ENCODE measurements at places on chromosomes 7 and 10. TPM values are rescaled to one million over a fixed set of nuclear protein-coding genes. Genes with fewer than 3 reads are reported as not detected.

DNA sequence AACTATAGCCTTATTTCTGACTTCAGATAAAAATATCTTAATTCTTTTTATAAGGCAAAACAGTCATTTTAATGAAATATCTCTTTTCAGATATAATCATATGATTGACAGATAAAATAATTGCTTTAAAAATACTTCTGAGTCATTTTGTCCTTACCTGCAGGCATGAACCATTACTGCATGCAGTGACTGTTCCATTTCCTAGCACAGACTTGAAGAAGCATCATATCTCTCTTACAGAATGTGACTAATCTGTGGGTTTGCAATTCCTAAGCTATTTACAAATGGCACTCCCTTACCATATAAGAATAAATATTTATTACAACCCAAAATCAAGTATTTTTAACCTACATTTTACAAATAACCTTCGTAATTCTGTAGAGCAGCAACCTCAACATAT lies 120.7 kb downstream of the SRPK2 start:
- peaks cover 27% of the 10 kb centered on the region for H3K4me1 ChIP-seq
- H3K36me3 ChIP-seq, result no peaks in the 10 kb centered on the region
- no peak for DNase-seq
- H3K4me3 ChIP-seq, result peak overlapping the region; percentile 16

DNA sequence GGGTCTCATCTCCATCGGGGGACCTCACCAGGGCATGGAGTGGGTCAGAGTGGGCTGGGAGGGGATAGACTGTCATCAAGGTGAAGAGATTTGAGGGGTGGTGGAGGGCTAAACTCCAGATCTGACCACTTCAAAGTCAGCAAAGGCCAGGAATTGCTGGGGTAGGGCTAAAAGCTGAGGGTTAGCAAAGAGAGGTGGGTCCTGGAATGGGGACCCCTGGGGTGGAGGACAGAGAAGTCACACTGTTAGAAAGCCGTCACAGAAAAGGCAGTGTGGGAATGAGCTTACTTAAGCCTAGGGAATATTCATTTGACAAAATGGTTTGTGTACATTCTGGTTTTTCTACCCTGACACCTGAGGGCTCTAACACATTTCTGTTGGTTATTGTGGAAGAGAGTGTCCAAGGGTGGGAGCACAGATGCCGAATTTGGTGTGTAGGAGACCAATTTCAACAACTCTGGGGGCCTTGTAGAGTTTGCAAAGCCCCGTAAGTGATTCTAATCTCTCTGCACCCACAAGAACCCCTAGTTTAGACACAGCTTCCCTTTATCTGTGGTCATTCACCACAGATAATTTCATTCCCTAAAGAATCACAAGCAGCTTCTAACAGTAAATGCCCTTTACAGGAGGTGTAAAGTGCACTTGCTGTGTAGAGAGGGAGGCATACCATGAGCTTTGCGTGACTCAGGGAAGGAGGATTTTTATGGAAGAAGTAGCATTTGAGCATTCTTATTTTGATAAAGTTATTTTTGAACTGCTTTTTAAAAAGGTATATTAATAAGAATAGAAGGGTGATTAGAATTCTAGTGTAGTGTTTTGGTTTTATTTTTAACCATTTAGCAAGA lies 6.4 kb downstream of the FBH1 start:
- no peak for DNase-seq
- H3K27me3 ChIP-seq, result no peaks in the 10 kb centered on the region
- H3K4me1 ChIP-seq, result peaks cover 30% of the 10 kb centered on the region
- no peak overlapping the region for H3K27ac ChIP-seq

DNA sequence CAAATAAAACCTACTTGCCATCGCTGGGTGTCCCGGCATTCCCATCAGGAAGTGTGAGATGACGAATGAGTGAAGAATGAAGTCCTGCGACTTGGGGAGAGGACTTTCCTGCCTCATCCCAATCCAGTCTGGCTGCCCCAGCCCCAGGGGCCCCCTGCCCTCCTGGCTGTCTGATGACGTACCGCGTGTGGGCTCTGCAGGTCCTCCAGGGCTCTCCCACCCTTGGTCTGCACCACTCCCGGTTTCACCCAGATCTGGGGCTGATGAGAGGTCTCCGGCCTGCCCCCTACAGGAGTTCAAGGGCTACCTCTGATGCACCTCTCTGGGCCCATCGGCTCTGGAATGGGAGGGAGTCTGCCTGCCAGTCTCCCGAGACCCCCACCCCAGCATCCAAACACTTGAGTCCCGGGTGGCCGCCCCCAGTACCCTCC lies 9.8 kb downstream of the ATP6V1F start:
- peaks cover 22% of the 10 kb centered on the region for H3K4me1 ChIP-seq
- H3K27me3 ChIP-seq, result no peaks in the 10 kb centered on the region
- no peaks in the 10 kb centered on the region for H3K36me3 ChIP-seq
- no peak overlapping the region for H3K4me3 ChIP-seq
- no peak overlapping the region for H3K27ac ChIP-seq

- H3K4me3 ChIP-seq, result no peak overlapping the region
- H3K27ac ChIP-seq, result no peak overlapping the region
- no peak for DNase-seq
- H3K27me3 ChIP-seq, result no peaks in the 10 kb centered on the region
- H3K4me1 ChIP-seq, result no peaks in the 10 kb centered on the region
- no peaks in the 10 kb centered on the region for H3K36me3 ChIP-seq
These were observed 333.4 kb upstream of the MYO3A start for GRCh38 chr10:25600651-25601050.

DNA sequence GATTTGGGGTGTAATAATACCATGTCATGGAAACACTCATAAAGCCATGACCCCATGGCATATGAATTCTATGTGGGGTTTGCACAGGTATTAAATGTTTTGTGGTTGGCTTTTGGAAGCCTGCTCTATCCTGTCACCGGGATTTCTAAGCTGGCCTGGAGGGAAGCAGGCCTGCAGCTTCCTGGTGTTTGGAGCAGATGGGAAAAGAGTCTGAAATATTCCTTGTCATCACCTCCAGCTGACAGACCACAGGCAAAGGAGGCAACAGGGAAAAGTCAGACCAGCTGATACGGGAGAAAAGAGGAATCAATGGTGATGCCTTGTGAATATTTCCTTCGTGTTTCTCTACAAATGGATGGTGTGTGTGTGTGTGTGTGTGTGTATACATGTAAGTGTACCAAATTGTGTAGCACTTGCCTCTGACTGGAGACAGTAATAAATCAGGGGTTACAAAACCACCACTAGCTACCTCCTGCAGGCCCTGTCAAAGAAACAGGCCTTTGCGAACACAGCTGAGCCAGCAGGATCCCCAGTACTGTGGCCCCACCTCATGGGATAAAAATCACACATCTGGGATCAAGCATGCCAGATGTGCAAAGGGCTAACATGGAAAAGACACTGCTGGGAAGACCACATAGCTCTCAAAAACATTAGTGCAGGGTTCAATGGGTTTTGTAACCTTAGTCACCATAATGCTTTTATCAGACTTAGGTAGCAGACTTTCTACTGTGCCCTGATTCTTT lies 120.8 kb upstream of the HPS1 start:
- no peaks in the 10 kb centered on the region for H3K36me3 ChIP-seq
- no peaks in the 10 kb centered on the region for H3K4me1 ChIP-seq
- no peak for DNase-seq
- H3K27me3 ChIP-seq, result no peaks in the 10 kb centered on the region

GRCh38 chr7:151137076-151137675 lies 30.3 kb downstream of the GBX1 start:
- H3K4me1 ChIP-seq, result no peaks in the 10 kb centered on the region
- H3K4me3 ChIP-seq, result no peak overlapping the region
- DNase-seq, result no peak
- H3K27ac ChIP-seq, result no peak overlapping the region

Gene SUGCT
- total RNA-seq, result not detected

GRCh38 chr7:110281362-110281761 lies 809.6 kb upstream of the LRRN3 start:
- no peak for DNase-seq
- no peaks in the 10 kb centered on the region for H3K36me3 ChIP-seq
- no peaks in the 10 kb centered on the region for H3K4me1 ChIP-seq
- no peak overlapping the region for H3K27ac ChIP-seq
- H3K27me3 ChIP-seq, result no peaks in the 10 kb centered on the region
- H3K4me3 ChIP-seq, result no peak overlapping the region

Gene SPDYE18
- 7.3 TPM for total RNA-seq

DNA sequence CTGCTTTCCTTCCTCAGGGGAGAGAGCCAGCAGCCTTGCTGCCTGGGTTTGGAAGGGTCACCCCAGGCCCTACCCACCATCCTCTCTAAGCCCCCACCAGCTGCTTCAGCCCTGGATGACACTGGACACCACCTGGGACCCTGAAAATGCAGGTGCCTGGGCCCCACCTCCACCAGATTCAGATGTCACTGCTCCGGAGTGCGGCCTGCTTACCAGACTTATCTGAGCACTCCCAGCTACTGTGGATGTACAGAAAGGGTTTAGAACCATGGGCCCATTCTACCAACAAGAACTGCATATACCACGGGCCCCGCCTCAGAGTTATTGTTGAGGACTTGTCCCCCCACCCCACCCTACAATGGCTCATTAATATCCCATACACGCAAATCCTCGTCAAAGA lies 172.3 kb downstream of the PTPRN2 start:
- DNase-seq, result no peak
- no peak overlapping the region for H3K4me3 ChIP-seq
- H3K27me3 ChIP-seq, result no peaks in the 10 kb centered on the region
- H3K4me1 ChIP-seq, result no peaks in the 10 kb centered on the region

Gene PANK1
- 22.9 TPM for total RNA-seq

DNA sequence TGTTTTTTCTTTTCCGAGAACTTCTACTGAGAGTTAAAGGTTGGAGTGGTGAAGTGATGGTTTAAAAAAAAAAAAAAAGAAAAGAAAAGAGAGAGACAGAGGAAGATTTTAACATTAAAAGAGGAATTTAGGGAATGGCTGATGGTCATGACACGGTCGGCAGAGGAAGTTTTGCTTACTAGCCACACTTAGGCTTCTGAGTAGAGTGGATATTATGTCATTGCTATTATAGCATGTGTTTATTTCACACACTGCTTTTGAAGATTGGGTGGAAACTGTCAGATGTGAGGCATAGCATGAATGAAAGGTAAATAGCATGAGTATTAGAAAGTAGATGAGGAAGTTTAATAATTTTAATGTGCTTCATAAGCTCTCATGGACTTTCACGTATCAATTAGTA lies 2.5 kb downstream of the KAT6B start:
- H3K27ac ChIP-seq, result no peak overlapping the region
- H3K27me3 ChIP-seq, result no peaks in the 10 kb centered on the region
- no peak for DNase-seq

DNA sequence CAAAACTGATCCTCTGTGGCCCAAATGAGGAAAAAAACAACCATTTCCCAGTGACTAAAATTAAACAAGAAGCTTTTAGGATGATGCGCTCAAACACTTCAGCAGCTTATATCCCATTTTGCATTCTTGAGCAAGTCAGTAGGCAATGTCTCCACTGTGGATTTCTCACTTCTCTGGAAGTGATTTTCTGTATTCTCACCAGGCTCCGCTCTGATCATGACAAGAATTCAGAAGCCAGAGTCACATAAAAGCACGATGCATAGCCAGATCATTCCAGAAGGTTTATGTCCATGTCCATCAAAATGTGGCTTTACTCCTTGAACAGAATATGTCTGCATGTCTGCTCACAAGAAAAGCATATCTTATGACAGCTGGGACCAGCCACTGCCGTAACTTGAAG lies 481.4 kb downstream of the ADRA2A start:
- H3K27me3 ChIP-seq, result no peaks in the 10 kb centered on the region
- no peak for DNase-seq
- no peaks in the 10 kb centered on the region for H3K4me1 ChIP-seq
- no peaks in the 10 kb centered on the region for H3K36me3 ChIP-seq

DNA sequence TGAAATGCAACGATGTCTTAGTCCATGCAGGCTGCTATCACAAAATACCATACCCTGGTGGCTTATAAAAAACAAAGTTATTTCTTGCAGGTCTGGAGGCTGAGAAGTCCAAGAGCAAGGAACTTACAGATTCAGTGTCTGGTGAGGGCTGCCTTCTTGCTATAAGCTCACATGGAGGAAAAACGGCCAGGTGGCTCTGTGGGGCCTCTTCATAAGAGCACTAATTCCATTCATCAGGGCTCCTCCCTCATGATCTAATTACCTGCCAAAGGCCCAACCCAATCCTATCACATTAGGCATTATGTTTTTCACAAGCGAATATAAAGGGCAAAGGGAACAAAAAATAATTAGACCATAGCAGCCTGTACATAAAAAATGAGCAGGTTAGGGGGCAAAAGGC lies 35.4 kb downstream of the PAPSS2 start:
- no peaks in the 10 kb centered on the region for H3K27me3 ChIP-seq
- DNase-seq, result no peak
- H3K27ac ChIP-seq, result no peak overlapping the region
- peaks cover 5% of the 10 kb centered on the region for H3K4me1 ChIP-seq

DNA sequence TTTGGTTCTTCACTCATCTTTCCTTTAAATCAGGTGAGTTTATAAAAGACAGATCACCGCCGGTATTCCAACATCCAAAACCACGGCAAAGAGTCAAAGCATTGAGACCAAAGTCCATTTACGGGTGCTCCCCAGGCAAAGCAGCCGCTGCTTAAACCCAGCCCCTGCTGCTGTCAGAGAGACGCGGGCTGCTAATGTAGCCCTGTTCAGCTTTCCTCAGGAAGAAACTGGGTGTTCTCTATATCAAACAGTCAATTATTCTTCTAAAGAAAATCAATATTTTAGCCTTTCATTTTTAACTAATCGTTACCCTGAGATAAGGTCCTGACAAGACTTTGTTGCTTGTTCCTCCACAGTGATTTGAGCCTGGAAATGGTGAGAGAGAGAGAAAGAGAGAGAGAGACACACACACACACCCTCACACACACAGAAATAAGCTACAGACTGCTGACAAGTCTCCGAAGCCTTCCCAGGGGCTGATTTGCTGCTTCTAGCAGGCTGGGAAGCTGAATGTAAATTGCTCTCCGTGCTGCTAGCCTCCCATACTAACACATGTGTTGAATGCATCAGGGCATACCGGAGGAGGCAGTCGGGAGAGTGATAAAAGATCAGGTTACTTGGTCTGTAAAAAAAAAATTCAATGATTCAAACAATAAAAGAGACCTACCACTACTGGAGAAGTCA lies 183.0 kb upstream of the ANK3 start:
- H3K36me3 ChIP-seq, result no peaks in the 10 kb centered on the region
- H3K27me3 ChIP-seq, result no peaks in the 10 kb centered on the region
- peaks cover 4% of the 10 kb centered on the region for H3K4me1 ChIP-seq
- peak overlapping the region; percentile 34 for H3K4me3 ChIP-seq
- H3K27ac ChIP-seq, result no peak overlapping the region

Gene ASB10
- total RNA-seq, result not detected

Gene CHAT
- not detected for total RNA-seq

Gene DDX21
- total RNA-seq, result 51.7 TPM

Gene RASSF4
- total RNA-seq, result 23.4 TPM

DNA sequence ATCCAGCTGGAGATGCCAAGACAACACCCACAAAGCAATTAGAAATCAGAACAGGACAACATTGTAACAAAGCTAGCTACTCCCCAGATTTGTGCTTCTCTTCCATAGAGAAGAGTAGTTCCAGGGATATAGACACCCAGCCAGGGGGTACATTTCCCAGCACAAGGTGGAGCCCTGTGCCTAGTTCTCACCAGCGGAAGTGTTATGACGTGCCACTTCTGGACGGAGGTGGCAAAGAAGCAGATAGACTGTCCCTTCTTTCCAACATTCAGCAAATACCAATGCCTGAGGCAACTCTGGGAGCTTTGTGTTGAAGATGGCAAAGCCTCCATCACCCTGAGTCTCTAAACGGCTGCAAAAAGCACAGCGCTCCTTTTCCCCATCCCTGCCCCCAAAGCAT lies 23.4 kb upstream of the GSAP start:
- H3K36me3 ChIP-seq, result no peaks in the 10 kb centered on the region
- no peaks in the 10 kb centered on the region for H3K27me3 ChIP-seq
- DNase-seq, result no peak
- H3K4me3 ChIP-seq, result no peak overlapping the region

Gene TRDMT1
- total RNA-seq, result 5.8 TPM

Data from upper lobe of left lung (tissue), 6 donors.